ENCODE measurements at places on chromosomes 6 and 20.

- no peak for DNase-seq
These were observed 61.8 kb upstream of the MLN start for GRCh38 chr6:33865478-33866077.

DNA sequence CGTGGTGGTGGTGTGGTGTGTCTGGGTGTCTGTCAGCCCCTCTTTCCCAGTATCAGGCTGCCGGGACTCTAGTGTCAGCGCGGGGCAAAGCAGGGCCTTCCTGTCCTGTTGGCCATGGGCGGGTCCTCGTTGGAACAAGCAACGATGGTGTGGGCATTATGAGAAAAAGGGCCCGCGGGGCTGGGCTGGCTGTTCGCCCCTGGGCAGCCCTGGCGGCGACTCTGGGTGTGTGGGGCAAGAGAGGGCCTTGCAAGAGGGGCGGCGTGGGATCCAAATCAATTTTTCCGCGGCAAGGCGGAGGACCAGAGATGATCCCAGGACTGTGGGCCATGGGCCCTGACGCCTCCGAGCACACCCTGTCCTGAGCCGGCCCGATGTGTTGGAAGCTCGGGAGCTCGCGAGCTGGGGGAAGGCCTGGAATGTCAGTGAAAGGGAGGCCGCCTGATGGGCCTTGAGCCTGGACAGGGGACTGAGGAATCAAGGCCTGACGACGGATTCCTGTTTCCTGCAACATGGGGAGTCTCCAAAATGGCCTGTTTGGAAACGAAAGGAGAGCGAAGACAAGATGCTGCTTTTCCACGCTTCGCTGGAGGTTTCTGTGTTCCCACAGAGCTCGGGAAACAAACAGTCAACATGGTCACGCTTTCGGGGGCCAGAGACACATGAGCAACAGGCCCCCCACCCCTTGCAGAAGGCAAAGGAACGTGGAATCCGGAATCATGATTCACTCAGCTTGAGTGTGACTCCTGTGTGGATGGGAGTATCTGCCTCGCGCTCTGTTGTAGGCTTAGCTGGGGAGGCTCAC, 364.7 kb upstream of the DEFB115 start:
- DNase-seq, result no peak

DNA sequence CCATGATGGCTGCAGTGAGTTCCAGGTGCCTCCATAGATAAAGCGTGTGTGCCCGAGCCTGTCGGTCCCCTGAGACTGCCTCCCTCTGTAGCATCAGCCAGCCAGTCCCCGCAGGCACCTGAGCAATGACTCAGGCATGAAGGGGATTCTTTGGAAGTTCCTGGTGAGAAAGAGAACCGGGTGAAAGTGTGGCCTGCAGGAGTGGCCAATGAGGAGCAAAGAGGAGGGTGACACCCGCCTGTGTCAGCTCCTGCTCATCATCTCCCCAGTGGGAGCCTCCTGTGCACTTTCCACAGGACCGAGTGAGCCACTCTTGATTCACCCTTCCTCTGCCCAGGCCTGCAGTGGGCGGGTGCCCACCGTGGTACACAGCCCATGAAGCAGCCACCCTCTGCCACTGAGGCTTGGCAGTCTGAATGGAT, 71.2 kb upstream of the PTPN1 start:
- no peak for DNase-seq

DNA sequence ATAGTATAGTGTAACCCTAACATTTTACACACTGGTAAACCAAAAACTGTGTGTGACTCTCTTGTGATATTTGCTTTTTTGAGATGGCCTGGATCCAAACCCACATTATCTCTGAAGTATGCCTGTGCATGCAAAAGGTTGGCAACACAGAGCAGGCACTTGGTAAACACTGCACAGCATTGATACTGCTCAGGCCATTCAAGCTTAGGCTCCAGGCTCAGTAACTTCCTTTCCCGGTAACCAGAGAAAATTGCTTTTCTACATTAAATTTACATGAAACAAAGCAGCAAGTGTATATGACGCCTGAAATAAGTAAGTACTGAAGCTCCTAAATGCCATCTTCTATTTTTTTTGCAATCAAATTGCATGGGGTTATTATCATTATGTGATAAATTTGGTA, 205.7 kb downstream of the EPM2A start:
- no peak for DNase-seq

DNA sequence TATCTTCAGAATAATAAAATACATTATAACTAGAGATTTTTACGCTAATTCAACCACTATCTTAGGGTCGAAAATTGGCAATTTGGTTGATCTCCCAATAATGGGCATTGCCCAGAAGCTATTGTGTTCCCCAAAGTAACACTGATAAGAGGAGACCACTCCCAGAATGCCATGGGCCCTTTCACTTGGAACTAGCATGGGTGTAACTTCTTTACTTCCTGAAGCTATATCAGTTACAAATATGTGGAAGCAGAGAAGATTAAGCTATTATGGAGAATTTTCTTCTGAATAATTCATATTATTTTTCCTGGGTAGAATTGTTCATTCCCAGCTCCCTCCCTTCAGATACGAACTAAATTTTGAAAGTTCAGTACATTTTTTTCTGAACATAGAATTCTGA, 48.2 kb upstream of the JAG1 start:
- DNase-seq, result no peak

- no peak for DNase-seq
These were observed 52.4 kb upstream of the RNF24 start for GRCh38 chr20:4067600-4068261.

GRCh38 chr6:27059621-27060425, 187.7 kb upstream of the PRSS16 start:
- DNase-seq, result no peak

DNA sequence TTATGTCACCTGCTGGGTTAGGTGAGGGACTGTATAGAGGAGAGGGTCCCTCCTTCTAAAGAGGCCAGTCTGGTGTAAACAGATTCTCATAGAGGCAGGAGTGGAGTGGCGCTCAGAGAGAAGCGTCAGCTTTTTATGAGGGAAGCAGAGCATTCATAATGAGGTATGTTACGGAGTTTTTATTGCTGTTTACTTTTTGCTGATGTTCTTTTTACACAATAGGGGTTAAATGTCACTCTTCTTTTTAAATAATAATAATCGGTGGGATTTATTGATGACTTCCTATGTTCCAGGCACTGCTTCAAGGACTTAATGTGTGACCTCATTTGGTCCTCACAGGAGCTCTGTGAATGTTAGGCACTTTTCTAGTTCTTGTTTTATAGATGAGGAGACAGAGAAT, 79.9 kb downstream of the L3MBTL3 start:
- DNase-seq, result no peak

- DNase-seq, result no peak
These were observed 100.4 kb downstream of the TMEM200A start for GRCh38 chr6:130466052-130466747.

DNA sequence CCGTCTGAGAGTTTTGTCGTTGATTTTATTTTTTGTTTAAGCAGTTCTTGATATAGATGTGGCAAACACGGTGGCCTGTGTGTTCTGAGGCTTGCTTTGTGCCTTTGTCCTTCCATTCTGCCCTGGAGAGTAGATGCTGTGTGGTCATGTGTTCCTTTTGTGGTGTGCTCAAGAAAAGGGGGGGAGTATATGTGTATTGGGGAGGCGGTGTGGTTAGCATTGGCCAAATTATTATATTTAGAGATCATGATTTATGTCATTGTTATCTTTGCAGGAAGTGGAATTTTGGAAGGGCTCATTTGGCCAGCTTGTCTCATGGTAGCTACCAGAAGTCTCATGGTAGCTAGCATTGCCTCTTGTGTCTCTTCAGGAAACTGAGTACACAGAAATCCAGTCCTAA, 16.4 kb downstream of the RREB1 start:
- no peak for DNase-seq

DNA sequence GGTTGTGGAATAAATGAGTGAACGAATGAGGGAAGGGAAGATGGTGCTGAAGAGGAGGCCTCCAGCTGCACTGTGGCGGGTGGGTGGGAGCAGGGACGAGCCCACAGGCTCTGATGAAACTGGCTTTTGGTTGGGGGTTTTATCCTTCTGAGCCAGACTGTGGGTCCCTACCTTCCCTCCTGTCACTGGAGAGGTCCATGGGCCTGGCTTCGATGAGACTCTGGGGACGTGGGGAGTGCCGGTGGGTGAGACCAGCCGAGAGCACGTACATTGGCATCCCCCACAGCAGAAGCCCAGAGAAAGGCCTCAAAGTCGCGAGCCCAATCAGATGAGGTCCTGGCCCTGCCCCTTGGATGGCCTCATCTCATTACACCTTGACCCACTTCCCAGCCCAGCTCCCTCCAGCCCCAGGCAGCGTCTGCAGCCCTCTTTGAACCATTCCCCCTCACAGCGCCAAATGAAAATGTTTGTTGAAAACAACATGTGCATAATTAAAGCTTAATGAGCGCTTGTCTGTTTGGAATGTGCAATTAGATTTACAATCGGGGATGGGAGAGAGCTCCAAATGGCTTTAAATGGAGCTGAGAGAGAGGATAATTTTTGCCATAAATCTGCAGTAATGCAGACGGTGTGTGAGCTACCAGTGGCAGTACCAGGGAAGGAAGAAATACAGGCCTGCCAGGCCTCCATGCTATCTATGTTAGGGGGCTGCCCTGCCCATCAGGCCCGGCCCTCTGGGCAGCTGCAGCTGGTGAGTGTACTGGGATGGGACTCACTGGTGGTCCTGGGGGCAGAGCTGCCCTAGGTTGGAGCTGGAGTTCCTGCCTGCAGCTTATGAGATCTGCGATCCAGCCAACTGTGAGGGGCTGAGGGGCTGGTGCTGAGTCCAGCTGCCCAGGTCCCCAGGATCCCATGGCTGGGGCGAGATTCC, 47.2 kb downstream of the TOX2 start:
- no peak for DNase-seq

DNA sequence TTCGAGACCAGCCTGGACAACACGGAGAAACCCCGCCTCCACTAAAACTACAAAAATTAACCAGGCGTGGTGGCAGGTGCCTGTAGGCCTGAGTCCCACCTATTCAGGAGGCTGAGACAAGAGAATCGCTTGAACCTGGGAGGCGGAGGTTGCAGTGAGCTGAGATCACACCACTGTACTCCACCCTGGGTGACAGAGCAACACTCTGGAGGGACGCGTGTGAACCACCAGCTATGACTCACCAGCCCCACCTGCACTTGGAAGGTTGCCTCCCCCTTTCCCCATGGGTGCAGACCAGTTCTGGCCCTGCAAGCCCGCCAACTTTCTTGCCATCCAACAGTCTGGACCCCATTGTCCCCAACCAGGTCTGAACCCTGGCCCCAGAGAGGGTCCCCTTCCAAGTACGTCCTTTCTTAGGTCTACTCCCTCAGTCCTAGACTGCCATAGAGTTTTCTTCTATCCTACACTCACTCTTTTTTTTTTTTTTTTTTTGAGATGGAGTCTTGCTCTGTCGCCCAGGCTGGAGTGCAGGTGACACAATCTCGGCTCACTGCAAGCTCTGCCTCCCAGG, 29.2 kb downstream of the ATP9A start:
- DNase-seq, result no peak
